ENCODE measurements at places on chromosomes 7 and 10.
A peak's percentile ranks its signal among the peaks of the same experiment; 100 is the strongest.

GRCh38 chr7:89311886-89312285 is 516.3 kb upstream of the TEX47 start:
- DNase-seq: no peak

- DNase-seq: no peak
These were observed 25.9 kb upstream of the GALNT11 start for GRCh38 chr7:151999424-152000090.

- no peak for DNase-seq
These were observed 34.0 kb upstream of the SFTPD start for GRCh38 chr10:79982861-79983260.

- DNase-seq: no peak
These were observed 4.6 kb upstream of the C10orf95 start for GRCh38 chr10:102455893-102456471.

DNA sequence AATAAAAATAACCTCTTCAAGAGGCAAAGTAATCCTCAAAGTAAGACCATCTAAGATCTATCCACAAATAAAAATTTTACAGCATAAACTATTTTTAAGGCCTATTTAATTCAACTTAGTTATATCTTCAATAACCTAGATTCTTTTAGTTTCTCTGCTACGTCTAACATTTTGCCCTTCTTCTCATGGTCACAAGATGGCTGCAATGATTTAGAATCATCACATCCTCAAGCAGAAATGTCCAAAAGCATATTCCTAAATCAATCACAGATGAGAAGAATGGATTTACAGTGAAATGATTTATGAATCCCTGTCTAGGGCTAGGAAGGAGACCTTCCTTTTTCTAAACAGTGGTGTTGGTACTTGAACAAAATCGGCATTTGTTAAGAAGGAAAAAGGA is 304.7 kb downstream of the ARHGAP12 start:
- no peak for DNase-seq

- DNase-seq: no peak
These were observed 58.3 kb downstream of the CPXM2 start for GRCh38 chr10:123833170-123833850.

- no peak for DNase-seq
These were observed 734 bp downstream of the CHST3 start for GRCh38 chr10:71964743-71965515.

GRCh38 chr10:31020209-31020608 is 11.5 kb downstream of the ZNF438 start:
- no peak for DNase-seq

- no peak for DNase-seq
These were observed 25.2 kb upstream of the AGK start for GRCh38 chr7:141525973-141526514.

- DNase-seq: no peak
These were observed 3.3 kb upstream of the NEUROG3 start for GRCh38 chr10:69576334-69577011.

- peak; percentile 80 for DNase-seq
These were observed 121.6 kb upstream of the KAT6B start for GRCh38 chr10:74704629-74705357.

GRCh38 chr10:19749185-19749729 is 67.0 kb upstream of the PLXDC2 start:
- no peak for DNase-seq

- no peak for DNase-seq
These were observed 102.1 kb downstream of the MTERF1 start for GRCh38 chr7:91778416-91778815.

DNA sequence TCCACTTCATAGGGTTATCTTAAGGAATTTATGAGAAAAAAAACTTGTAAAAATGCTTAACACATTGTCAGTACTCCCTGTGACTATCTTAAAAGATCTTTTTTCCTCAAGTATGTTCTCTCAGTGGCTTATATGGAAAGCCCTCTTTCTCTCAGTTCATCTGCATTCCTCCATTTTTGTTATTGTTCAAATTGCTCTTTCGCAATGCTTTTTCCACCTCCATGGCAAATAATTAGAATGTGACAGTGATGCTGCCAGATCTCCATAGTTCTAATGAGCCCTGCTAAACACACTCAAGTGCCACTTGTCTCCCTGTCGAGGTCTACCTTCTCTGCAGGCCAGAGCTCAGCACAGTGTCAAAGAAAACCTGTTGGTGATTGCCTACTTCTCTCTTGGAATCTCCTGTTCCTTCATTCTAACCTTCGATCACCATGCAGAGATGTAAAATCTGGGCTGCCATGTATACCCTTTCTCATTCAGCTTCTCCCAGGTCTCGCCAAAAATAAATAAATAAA is 37.2 kb upstream of the ABCB5 start:
- DNase-seq: no peak

- DNase-seq: no peak
These were observed 4.5 kb downstream of the ANKRD61 start for GRCh38 chr7:6035686-6036085.

- no peak for DNase-seq
These were observed 180.3 kb downstream of the CCDC71L start for GRCh38 chr7:106480616-106481031.

DNA sequence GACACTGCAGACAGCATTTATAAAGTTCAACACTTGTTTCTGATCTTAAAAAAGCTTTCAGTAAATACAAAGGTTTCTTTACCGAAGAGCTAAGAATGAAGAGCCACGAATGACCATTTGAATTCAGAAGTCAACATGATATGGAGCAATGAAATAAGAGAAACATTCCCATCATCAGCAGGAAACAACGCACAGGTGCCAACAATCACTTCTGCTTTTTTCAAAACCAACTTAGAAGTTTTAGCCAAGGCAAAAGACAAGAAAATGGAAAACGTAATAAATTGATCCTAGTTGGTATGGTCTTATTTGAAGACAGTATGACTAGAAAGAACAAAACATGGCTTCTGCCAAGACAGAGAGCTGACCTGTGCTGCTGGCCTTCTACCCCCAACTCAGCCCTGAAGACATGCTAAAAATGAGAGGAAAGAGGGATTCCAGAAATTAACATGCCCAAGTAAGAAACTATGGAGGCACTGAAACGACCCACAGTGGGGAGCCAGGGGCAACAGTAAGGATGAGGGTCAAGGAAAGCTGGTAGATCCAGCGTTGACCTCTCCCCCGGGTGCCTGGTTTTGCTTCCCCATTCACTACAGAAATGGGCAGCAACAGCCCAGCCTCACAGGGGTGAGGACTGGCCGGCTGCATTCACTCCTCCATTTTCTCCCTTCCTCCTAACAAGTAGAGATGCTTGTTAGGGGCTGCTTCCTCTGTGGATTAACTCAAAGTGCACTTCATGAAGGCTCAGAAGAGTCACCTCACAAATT is 30.1 kb downstream of the VPS41 start:
- DNase-seq: no peak

- DNase-seq: no peak
These were observed 10.8 kb downstream of the STAMBPL1 start for GRCh38 chr10:88890681-88891381.

DNA sequence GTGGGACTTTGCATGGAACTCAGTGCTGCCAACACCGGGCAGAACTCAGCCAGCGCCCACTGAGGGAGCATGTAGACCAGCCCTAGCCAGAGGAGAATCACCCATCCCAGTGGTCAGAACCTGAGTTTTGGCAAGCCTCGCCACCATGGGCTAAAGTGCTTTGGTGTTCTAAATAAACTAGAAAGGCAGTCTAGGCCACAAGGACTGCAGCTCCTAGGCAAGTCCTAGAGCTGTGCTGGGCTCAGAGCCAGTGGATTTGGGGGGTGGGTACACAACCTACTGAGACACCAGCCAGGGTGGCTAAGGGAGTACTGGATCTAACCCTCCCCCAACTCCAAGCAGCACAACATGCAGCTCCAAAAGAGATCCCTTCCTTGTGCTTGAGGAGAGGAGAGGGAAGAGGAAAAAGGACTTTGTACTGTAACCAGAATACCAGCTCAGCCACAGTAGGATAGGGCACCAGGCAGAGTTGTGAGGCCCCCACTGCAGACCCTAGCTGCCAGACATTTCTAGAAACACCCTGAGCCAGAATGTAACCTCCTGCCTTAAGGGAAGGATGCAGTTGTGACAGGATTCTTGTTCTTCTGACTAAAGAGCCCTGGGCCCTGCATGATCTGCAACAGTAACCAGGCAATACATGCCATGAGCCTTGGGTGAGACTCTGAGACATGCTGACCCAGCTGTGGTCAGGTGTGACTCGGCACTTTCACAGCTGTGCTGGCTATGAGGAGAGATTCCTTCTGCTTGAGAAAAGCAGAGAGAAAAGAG is 24.4 kb downstream of the GSDME start:
- no peak for DNase-seq

GRCh38 chr10:97464226-97464625 is 18.3 kb downstream of the ZDHHC16 start:
- no peak for DNase-seq

- DNase-seq: no peak
These were observed 239.1 kb upstream of the NRP1 start for GRCh38 chr10:33573606-33574005.

- no peak for DNase-seq
These were observed 562 bp downstream of the GRK5 start for GRCh38 chr10:119207713-119208552.

DNA sequence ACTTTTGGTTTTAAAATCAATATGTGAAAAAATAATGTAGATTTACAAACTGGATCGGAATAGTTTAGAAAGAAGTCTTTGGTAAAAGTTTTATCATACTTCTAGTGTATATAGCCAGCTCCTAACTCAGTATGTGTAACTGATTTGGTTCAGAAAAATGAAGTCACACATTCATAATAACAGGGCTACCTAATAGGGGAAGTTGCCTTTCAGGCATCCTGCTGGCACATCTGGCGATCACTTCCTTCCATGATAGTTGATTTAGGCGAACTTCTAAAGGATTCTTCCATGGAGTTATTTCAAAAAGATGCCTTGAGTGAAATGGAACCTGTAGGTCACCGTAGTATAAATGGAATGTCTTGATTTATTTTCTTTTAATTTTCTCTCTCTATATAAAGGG is 69.1 kb downstream of the SHH start:
- DNase-seq: no peak

DNA sequence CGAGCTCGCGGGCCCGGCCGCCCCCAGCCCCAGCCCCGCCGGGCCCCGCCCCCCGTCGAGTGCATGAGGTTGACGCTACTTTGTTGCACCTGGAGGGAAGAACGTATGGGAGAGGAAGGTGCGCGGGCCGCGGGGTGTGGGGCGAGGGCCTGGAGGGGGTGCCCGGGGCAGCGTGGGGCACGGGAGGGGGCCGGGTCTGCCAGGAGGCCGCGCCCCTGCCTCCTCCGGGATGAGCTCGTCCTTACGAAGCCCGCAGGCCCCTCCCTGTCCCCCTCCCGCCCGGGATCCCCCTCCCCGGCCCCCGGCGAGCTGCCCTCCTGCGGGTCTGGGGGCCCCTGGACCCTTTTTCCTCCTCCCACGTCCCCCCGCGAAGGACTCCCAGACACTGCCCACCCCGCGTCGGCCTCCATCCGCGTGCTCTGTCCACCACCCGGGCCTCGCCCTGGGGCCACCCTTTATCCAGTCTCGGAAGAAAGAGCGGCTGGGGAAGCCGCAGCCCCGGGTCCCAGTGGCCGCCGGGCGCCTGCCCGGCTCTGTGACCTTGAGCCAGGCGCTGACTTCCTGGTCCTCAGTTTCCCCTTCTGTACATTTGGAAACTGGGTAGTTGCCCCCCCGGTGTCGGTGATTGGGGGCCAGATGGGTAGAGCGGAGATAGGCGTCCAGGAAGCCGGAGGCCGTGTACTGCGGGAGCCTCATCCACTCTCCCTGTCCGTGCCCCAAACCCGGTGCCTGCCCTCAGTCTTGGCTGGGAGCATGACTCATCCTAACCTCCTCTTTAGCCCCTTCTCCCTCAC is 521 bp downstream of the LIMK1 start:
- peak; percentile 43 for DNase-seq

- no peak for DNase-seq
These were observed 5.7 kb upstream of the TAS2R60 start for GRCh38 chr7:143437578-143437977.

DNA sequence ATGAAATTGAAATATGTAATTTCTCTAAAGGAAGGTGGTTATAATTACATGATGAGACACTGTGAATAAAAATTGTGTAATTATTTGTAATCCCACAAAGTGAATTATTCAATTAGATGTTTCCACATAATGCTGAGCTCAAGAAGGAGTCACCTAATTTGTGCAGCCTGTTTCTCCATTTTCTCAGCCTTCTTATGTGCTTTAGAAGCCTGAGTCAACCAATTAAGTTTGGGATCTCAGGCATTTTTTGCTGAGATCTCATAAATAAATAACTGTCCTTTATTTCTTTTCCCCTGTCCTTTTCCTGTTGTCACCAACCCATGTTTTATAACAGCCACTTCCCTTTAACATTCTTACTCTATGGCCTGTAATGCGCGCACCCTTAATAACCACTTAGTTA is 506.5 kb upstream of the SEMA3D start:
- DNase-seq: no peak

DNA sequence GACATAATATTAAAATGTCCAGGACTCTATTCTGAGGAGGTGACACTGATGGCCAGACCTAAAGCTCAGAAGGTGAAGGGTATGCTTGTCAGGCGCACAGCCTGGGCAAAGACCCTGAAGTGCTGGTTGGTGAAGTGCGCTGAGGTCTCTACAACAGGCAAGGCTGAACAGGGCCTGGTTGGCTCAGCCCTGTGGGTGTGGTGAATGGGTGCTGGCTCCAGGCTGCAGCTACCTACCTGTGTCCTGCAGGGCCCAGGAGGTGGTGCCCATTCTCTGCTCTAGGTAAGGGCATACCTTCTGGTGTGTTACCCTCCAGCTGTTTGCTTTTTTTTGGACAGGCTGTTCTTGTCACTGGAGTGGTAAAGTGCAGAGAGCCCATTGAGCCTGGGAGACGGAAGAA is 85.1 kb downstream of the RAMP3 start:
- DNase-seq: no peak

DNA sequence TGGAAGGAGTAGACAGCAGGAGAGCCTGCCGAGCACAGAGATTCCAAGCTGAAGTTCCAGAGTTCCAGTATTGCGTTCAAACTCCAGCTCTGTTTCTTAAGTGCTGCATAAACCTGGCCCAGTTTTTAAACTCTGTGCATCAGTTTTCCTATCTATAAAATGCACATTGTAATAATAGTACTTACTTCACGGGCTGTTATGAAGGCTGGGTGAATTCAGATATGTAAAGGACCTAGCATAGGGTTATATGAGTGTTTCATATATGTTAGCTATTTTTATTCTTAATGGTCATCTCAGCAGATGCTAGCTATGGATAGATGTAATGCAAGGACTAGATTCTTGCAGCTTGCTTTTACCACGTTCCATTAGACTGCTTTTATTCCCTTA is 293.1 kb upstream of the SEMA3C start:
- no peak for DNase-seq

- no peak for DNase-seq
These were observed 30.8 kb upstream of the GPAM start for GRCh38 chr10:112214298-112214926.

Data from NCI-H774 (cell line).